ENCODE measurements at places on chromosomes 5 and 9.

GRCh38 chr9:93450945-93451815 is at the start of gene FAM120A:
FAM120A (plus strand) TSS chr9:93451685; CDS start chr9:93451916, 231 bp downstream.
- peak; percentile 87 for DNase-seq
- peak within 1 kb of the TSS; percentile 78 for H3K4me3 ChIP-seq
- H3K4me1 ChIP-seq: peaks cover 40% of the 10 kb centered on the region
- peaks cover 34% of the 10 kb centered on the region for H3K36me3 ChIP-seq
- H3K27ac ChIP-seq: peak within 1 kb of the TSS; percentile 99

DNA sequence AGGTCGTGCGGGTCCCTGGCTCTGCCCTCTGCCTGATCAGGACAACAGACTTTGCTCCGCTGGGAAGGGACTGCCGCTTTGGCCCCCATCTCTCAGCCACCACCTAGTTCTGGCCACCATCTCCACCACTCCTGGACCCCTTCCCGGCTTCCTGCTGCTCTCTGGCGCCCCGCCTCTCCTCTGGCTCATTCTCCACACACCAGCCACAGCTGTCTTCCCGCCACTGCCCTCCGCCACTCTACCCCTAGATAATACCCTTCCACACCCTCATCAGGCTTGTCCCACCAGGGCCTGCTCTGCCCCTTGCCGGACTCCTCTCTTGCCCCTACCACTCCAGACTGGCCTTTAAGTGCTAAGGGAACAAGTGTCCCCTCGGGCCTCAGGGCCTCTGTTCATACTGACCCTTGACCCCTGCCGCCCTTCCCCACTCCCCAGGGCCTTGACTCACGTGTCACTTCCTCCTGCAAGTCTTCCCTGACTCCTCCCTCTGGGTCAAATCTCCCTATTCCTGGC is 3.0 kb upstream of the CDX1 start:
- peaks cover 25% of the 10 kb centered on the region for H3K27me3 ChIP-seq
- no peaks in the 10 kb centered on the region for H3K4me1 ChIP-seq
- peak; percentile 89 for DNase-seq

- no peak overlapping the region for H3K4me3 ChIP-seq
- H3K36me3 ChIP-seq: no peaks in the 10 kb centered on the region
- H3K27me3 ChIP-seq: no peaks in the 10 kb centered on the region
- no peaks in the 10 kb centered on the region for H3K4me1 ChIP-seq
- no peak for DNase-seq
Measured at GRCh38 chr5:93062548-93062947, 518.5 kb downstream of the NR2F1-AS1 start.

GRCh38 chr9:109893241-109893640 is 113.2 kb downstream of the PALM2AKAP2 start:
- H3K36me3 ChIP-seq: no peaks in the 10 kb centered on the region
- peaks cover 10% of the 10 kb centered on the region for H3K4me1 ChIP-seq
- no peak for DNase-seq
- no peak overlapping the region for H3K4me3 ChIP-seq

- H3K4me3 ChIP-seq: no peak overlapping the region
- DNase-seq: no peak
- H3K36me3 ChIP-seq: no peaks in the 10 kb centered on the region
- H3K27me3 ChIP-seq: no peaks in the 10 kb centered on the region
- no peak overlapping the region for H3K27ac ChIP-seq
- H3K4me1 ChIP-seq: no peaks in the 10 kb centered on the region
Measured at GRCh38 chr5:74239261-74239660, 401.3 kb downstream of the ENC1 start.

- H3K4me3 ChIP-seq: no peak overlapping the region
- DNase-seq: no peak
- H3K27me3 ChIP-seq: no peaks in the 10 kb centered on the region
- peaks cover 53% of the 10 kb centered on the region for H3K4me1 ChIP-seq
- H3K27ac ChIP-seq: no peak overlapping the region
- no peaks in the 10 kb centered on the region for H3K36me3 ChIP-seq
Measured at GRCh38 chr5:102778478-102778877, 23.4 kb downstream of the PAM start.
